Cortex of kidney (tissue), 1 donor: ENCODE measurements at places on chromosomes 3 and 15.

DNA sequence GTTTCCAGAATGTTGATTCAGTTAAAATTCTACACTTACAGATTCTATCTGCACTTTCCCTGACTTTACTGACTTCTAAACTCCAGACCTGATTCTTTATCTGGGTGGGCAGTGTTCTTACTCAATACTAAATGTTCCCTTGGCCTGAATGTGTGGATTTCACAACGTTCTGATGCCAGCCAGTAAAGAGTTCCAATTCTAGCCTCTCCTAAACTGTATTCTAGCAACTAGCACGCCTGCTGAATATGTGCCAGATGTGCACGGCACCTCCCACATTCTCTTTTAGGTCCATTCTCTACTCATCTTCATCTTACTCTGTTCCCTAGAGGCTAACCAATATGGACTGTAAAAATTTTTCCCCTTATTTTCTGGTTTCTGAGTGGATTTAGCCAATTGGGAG lies 479.5 kb upstream of the AGTR1 start:
- no peak for DNase-seq

GRCh38 chr15:65638681-65639089 lies 16.9 kb downstream of the SLC24A1 start:
- DNase-seq: no peak

GRCh38 chr15:28105793-28106192 lies 6.7 kb upstream of the OCA2 start:
- DNase-seq: no peak

GRCh38 chr3:123439806-123440580 lies 8.9 kb downstream of the ADCY5 start:
- no peak for DNase-seq

GRCh38 chr3:125077864-125078263 lies 22.1 kb upstream of the HEG1 start:
- DNase-seq: no peak

- no peak for DNase-seq
Measured at GRCh38 chr3:45895686-45896468, 9.5 kb downstream of the CCR9 start.

DNA sequence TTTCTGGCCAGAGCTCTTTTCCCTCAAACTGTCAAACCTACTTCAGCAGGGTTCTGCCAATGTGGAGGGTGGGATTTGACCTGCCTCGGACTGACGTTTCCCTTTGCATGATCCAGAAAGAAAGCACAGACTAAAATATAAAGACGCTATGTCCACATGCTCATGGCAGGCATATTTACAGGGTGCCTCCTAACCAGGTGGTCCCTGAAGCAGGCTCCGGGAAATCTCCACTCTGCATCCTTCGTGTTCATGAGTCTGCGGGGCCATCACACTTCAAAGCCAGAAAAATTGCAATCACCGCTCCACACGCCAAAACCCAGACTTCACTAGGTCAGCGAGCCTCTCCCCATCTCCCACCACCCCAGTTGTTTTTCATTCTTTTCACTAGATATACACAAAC lies 143.3 kb upstream of the IGF1R start:
- no peak for DNase-seq

DNA sequence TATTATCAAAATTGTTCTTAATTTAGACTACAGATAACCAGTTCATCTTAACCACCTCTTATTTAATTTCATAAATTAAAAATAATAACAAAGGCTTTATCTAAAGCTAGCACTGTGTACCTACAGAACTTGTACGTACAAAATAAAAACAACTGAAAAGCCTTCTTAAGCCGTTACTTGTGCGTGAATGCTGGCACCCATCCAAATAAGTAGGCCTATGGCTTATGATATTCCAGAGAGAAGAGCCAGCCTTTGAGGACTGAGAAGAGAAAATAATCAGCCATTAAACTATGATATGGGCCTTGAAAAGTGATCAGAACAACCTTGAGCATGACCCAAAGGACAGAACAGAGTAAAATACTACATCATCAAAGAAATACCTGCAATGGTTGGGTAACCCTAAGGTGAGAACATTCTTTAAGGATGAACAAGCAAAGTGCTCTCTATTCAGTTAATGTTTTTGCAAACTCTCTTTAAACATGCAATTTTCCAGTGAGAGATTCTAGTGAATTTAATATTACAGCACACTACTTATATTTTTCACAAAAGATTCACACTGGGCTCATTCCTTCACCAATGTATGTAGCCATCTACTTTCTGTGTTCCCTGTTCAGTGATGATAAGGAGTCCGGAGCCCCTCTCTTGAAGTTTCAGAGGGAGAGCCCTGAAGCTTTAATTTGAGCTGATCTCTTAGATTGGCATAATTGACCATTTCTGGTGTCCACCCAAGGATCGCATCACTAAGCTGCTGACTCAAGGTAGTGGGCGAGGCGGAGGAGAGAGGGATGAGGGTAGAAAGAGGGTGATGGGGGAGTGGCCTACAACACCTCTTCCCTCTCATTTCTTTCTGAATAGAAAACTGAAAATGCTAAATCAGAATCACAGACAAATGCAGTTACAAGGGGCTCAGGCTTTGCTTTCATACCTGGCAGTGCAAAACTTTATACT lies 7.7 kb upstream of the ACTC1 start:
- no peak for DNase-seq

- no peak for DNase-seq
Measured at GRCh38 chr3:150736316-150736719, 26.7 kb downstream of the SIAH2 start.

DNA sequence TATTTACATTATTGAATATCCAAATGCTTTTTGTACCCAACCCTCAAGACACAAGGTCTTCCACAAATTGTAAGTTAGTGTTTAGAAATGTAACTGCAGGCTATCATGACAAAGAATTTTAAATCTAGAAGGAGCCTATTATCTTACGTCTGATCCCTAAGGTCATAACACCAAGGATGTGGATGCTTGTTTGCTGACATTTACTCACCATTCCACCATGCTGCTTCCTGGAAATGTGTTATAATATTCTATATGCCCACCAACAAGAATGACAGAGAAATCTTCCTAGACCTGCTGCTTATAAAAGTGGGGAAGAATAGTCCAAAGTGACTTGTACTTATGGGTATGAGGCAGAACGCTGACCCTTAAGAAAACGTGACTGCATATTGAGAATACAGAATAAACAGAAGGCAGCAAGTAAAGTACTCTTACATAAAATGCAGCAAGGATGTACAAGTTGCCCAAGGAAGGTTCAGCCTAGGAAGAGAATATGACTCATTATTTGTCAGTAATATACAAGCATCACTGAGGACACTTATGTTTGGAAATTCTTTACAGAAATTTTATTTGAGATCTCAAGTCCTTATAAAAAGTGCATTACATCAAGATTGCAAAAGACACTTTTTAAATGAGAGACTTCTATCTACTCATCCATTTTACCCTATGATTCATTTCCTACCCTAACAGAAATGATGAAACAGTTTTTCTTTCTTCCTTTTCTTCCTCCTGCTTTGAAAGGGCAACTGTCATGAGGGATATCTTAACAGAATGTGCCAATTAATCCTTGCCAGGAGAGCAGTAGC lies 59.6 kb downstream of the ESYT3 start:
- no peak for DNase-seq

GRCh38 chr15:40239693-40240618 lies 1.1 kb downstream of the PAK6 start:
- no peak for DNase-seq

DNA sequence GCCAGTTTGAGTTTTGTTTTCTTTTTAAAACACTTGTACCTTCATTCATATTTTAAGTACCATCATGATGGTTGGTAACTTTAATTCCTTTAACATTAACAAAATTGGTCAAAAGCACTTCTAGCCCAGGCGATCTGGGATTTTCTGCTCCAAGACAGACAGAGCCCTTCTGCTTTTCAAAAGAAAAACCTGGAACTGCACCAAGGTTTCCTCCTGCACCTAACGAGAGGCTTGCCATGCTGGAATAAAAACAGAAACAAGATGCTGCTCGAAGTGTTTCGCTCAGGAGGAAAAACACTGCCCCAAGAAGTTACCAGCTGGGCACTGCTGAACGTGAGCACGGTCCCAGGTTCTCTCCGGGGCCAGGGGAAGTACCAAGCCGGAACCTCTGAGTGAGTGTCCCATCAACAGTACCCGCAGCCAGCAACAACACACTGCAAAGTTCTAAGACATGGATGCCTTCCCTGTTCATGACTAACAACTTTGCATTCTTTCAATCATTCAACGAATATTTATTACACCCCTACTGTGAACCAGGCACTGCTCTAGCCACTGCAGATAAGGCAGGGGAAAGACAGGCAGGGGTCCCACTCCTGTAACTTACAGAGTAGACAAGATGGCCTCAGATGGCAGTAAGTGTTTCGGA lies 98.8 kb downstream of the XXYLT1 start:
- DNase-seq: no peak

DNA sequence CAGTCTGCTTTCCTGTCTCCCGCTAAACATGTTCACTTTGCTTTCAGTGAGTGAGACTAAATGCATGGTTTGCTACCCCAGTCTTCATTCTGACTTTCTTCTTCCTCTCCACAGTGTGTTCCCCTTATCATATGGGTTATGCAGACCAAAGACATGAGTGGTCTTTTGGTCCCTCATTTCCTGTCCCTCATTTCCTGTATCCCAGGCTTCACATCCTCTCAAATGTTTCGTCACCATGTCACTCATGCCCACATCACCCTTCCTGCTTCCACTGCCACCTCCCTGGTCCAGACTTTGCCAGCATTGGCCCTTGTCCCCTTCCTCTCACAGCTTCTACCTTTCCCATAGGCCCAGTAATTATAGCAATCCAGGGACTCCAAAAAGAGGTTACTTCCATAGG lies 209.0 kb downstream of the MYRIP start:
- DNase-seq: no peak

- peak; percentile 73 for DNase-seq
Measured at GRCh38 chr15:90184786-90185704, 16.1 kb upstream of the SEMA4B start.

DNA sequence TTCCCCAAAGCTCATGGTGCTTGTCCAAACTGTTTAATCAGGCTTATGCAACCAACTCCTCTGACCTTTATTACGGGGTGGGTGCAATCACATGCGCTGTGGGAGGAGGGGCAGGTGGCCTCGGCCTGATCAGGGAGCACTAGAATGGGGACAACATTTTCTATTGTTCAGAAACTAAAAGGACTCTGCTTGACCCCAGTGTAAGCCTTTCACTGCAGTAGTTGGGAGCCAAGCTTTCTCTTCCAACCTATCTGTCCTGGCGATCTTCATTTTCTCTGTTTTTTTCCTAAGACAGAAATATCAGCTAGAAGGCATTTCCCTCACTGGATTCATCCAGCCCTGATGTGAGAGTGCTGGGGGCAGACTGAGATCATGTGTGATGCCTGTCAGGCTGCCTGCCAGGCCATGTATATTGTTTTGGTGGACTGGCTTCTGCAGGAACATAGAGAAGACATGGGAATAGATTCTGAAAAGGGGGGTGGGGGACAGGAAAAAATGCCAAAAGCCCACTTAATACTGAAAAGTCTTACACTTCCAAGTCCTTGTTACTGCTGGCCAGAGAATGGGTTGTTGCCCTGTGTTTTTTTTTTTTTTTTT lies 627.0 kb upstream of the TBL1XR1 start:
- no peak for DNase-seq

DNA sequence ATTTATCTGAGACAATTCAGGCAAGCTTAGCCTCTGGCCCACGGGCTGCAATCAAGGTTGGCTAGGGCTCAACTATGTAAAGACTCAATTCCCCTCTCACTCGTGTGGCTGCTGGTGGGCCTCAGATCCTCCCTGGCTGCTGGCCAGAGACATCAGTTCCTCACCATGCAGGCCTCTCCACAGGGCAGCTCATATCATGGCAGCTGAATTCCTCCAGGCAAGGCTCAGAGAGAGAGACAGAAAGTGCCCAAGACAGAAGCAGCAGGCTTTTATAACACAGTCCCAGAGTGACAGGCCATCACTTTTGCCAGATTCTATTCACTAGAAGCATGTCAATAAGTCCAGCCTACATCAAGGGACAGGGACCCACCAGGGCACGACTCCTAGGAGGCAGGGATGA lies 63.2 kb downstream of the XXYLT1 start:
- no peak for DNase-seq

DNA sequence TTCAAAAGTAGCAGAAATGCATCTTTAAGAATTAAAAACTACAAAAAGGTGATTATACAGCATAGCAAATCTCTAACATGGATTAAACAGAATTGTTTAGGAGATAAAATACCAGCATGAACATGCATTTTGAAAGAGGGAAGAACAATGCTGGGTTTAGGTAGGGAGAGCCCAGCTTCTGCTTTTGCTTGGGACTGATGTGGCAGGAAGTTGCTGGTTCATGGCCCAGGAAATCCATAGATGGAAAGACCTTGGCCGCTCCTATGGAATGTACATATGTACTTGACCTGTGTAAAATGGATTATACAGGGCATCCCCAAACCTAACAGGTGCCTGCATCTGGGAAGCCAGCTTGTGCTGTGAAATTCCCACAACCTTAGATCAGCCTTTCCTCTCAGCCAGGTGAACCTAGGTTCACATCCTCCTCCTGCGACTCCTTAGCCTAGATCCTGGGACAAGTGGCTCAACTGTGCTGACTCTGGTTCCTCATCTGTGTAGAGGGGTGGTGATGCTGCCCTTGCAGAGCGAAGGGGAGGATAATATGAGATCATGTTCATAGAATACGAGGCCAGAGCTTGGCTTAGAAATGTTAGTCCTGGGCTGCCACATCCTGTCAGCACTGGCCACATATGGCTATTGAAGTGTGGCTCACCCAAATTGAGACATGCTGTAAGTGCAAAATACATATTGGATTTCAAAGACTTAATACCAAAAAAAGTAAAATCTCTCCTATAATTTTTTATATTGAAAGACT lies 47.0 kb upstream of the PLXNA1 start:
- no peak for DNase-seq

- no peak for DNase-seq
Measured at GRCh38 chr15:49423021-49423420, at the start of gene FGF7. Gene FGF7 (plus strand): TSS chr15:49423242. CDS start chr15:49424298, 1,056 bp downstream.

DNA sequence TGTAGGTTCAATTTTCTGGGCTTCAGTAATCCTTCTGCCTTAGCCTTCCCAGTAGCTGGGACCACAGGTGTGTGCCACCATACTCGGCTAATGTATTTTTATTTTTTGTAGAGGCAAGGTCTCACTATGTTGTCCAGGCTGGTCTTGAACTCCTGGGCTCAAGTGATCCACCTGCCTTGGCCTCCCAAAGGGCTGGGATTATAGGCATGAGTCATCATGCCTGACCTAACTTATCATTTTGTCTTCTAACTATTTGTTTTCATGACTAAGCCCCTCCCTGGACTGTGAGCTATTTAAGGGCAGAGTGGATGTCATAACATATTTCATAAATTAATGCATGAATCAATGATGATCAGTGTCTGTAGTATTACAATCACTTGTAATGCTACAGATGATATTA lies 56.1 kb upstream of the PIAS1 start:
- DNase-seq: no peak

GRCh38 chr15:96230526-96231181 lies 99.8 kb upstream of the NR2F2 start:
- no peak for DNase-seq
